Esophagus mucosa (tissue), 1 donor: ENCODE measurements at places on chromosomes 6 and 20.
A peak's percentile ranks its signal among the peaks of the same experiment; 100 is the strongest.

DNA sequence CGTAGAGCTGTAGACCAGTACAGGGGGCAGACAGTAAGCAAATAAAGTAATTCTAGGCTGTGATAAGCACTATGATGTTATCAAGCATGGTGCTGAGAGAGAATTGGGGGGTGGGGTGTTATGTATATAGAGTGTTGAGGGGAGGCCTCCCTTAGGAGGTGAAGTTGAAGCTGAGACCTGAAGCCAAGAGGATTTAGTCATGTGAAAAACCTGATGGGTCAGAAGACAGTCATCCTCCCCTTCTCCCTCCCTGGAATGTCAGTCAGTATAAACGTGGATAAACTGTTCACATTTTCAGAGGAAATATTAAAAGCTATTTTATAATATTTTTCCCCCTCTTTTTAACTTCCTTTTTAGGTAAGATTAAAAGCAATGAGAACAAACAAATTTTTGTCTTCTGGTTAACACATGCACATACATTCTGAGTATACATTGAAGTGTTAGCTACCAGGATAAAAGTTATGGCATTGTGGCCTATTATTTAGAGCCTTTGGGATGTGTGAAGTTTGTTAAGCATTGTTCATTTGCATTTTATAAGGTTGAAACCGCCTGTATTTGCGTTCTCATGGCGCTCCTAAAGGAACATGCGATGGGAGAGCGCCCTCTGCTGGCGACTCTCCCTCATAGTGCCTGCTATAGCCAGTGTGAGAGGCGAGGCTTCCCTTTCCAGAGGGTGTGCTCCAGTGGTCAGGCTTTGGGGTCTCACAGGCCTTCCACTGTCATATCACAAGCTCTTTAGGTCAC lies 35.4 kb upstream of the MAPK13 start:
- peak; percentile 93 for ATAC-seq

DNA sequence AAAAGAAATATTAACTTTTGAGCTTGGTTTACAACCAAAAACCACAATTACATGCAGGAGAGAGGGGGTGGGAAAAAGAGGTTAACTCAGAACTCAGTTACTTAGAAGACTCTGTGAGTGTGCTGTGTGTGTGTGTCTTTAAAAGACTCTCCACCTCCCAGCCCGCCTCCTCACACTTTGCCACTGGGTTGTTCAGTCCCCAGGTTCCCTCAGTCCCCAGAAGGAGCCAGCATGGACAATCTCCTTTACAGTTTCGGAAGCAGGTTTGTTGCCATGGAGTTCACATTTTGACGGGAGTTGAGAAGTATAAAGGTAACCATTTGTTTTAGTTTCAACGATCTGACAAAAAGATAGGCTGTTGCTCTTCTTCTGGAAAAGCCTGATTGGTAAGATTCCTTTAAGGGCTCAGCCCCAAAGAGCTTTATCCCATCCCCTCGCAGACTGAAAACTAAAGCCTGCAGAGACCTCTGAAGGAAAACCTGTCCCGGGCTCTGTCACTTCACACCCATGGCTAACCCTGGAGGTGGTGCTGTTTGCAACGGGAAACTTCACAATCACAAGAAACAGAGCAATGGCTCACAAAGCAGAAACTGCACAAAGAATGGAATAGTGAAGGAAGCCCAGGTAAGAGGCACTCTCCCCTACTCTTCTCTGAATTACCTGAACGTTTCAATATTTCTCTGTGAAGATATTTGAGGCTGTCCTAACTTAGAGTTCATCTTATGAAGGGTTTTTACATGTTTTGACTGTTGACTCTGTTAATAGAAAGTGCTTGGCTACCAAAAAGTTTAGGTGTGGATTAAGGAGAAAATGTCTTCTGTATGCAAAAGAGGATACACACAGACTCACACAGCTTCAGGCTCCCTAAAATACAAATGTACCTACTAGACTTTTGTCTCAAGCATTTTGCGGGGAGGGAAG lies at the start of gene SPTLC3:
TSS of gene SPTLC3 (plus strand) at position 212 of the 921 bp plus-strand sequence. CDS start at position 508, 296 bp downstream.
- ATAC-seq, result peak; percentile 76

DNA sequence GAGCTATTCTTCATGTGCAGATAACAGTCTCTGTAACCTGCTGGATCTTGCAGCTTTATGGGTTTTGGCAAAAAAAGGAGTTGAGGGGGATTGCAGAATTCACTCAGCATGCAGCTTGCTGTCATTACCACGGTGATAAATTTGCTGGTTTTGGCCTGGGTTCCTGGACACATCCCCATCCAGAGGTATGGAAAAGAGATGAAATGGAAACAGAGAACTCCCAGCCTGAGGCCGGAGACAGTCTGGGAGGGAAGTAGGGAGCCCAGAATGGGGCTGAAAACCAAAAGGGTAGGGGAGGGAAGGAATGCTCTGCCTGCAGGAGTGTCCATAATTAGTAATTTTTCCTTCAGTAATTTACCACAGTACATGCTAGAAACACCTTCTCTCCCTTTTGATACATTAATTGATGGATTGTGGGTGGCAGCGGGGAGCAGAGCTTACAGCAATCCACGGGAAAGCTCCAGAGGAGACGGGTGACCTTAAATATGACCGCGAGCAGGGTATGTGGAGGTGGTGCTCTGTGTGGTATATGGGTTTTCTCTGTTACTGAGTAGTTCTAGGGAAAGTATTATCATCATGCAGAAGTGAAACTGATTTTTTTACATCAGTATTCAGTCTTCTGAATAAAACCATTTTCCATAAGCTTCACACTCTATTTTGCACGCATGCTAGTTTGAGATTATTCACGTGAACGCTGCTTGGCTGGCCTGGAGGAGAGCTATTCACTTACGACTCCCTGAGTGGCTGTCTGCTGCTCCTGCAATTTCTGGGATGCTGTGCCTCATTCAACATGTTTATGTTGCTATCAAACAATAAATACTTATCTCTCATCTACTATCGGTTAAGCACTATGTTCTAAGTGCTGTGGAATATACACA lies 66.3 kb upstream of the KCNK16 start:
- ATAC-seq, result no peak

GRCh38 chr6:145729887-145730286 lies 5.4 kb downstream of the EPM2A start:
- ATAC-seq, result no peak

GRCh38 chr6:162256361-162256760 lies 471.2 kb downstream of the PRKN start:
- no peak for ATAC-seq

DNA sequence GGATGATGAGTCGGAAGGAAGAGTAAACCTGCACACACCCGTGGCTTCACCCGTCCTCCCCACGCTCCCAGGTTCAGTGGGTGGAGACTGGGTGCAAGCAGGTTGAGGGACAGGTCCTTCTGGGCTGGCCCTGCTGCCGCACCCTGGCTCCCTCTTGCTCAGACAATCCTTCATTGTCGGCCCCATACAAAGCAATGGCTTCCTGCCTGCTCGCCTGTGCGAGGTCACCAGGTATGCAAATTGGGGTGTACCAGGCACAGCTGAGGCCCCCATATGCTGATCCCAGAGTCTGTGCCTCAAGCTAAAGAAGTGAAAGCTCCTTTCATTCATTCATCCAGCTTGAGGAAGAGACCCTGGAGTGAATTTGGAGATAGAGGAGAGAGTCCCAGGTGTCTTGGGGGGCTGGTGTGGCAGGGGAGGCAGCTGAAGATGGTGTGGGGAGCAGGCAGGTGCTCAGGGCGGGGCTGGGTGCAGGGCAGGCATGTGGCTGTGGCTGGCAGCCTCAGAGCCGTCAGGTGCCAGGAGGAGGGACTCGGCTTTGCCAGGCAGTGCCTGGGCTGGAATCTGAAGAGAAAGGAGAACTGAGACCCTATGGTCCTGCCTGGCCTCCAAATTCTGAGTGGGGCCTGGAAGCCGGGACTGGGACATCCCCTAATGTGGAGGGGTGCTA lies 4.7 kb downstream of the SLCO4A1 start:
- peak; percentile 64 for ATAC-seq

- ATAC-seq, result no peak
Observed at GRCh38 chr6:87558446-87558845, 31.3 kb downstream of the RARS2 start.

- ATAC-seq, result no peak
Observed at GRCh38 chr6:25392372-25392771, 113.2 kb downstream of the CARMIL1 start.

DNA sequence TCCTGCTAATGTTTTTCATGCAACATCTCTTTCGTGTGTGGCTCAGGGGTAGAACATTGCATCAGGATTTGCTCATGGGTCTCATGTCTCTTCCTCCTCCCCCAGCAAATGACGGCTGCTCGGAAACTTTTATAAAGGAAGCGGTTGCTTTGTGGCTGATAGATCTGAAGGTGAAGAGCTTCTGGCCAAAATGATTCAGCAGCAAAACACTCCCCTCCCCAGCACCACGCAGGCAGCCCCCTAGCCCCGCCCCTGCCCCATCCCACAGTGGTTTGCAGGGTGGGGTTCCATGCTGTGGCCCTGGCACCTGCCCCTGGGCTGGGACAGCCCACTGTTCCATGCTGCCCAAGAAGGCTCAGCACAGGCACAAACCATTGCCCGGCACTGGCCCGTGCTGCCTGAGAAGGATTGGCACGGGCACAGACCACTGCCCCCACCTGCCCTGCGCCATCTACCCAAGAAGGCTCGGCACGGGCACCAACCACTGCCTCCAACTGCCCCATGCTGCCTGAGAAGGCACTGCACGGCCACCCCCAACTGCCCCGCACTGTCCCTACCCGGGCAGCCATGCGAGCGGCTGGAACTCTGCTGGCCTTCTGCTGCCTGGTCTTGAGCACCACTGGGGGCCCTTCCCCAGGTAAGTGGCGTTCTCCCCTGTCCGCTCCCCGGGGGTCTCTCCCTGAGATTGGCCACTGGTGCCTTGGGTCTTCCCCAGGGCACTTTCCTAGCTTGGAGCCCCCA lies at the start of gene CST7:
TSS of gene CST7 (plus strand) at position 331 of the 741 bp plus-strand sequence. CDS start at position 568, 237 bp downstream.
- ATAC-seq, result peak; percentile 35

DNA sequence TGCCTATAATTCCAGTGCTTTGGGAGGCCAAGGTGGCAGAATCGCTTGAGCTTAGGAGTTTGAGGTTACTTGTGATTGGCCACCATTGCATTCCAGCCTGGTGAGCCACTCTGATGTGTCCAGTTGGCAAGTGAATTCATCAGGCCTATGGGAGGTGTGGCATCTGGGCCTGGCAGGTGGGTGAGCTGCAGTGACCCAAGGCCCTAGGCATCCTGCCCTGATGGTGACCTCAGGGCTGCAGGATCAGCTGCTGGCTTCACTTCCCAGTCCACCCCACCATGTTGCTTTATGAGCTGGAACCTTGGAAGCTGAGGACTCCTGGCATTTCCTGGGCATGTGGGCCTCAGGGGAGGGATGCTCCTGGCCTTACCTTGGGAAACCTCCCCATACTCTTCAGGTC lies 20.5 kb downstream of the RSPH9 start:
- no peak for ATAC-seq

DNA sequence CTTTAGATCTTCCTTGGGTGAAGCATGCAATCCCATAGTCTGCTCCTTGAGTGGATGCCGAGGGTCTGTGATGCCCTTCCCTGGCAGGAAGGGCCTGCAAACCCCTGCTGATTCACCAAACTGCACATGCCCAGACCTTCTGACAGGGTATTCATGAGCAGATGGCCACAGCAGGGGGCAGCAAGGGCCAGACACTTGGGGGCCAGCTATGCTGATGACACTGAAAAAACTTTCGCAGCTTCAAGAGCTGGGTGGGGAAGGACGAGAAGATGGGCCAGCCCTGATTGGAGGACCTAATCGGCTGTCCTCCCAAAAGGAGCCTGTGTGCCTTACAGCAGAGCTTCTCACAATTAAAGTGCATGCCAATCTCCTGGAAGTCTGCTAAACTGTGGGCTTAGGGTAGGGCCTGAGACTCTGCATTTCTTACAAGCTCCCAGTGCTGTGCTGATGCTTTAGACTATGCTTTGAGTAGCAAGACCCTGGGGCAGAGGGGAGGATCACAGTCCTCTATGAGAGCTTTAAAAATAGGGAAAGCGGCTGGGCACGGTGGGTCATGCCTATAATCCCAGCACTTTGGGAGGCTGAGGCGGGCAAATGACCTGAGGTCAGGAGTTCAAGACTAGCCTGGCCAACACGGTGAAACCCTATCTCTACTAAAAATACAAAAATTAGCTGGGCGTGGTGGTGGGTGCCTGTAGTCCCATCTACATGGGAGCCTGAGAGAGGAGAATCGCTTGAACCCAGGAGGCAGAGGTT lies 15.2 kb upstream of the GDAP1L1 start:
- ATAC-seq, result no peak

GRCh38 chr6:41286544-41287346 lies at the start of gene TREM1:
Gene TREM1, minus strand, starts transcription at chr6:41286682. Its CDS starts 27 bp downstream, at chr6:41286655.
- peak; percentile 70 for ATAC-seq

GRCh38 chr6:1761477-1761877 lies 151.8 kb downstream of the FOXC1 start:
- peak; percentile 19 for ATAC-seq

DNA sequence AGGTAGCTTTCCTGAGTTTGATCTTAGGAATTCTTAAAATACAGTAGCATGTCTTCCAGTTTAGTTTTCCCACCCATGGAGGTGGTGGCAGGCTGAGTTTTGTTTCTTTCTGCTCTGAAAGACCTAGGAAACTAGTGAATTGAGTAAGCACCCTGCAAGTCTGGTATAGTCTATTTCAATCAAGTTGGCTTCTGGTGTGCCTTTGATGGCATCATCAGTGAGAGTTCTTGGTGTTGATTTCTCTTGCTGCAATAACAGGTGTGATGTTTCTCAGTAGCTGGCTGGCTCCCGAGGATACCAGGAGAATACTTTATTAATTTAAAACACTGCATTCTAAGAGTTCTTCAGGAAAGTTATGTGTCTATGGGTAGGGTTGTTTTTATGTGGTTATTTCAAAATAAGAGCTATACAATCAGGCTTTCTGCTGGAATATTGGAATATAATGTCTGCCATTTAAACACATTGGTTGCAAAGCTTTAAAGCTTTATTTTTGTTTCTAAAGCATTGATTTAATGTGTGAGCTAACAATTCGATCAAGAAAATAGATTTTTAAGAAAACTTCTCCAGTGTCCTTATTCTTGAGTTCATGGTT lies 19.0 kb downstream of the VAPB start:
- no peak for ATAC-seq

DNA sequence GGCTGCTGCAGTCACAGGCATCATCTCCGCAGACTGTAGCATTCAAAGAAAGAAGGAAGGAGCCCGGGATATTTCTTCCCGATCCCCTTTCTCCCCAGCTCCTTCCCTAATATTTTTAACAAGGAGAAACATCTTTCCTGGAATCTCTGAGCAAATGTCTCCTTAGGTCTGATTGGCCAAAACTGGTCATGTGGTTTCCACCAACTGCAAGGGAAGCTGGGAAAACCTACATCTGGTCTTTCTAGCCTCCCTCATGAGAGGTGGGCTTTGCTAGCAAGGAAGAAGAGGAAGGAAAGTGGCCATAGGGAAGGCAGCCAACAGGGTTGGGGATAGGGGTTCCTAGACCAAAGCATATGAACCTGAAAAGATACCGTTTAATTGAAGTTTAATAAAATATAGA lies 35.1 kb downstream of the PDRG1 start:
- ATAC-seq, result no peak

GRCh38 chr6:105005451-105005850 lies 48.5 kb downstream of the LIN28B start:
- ATAC-seq, result no peak

DNA sequence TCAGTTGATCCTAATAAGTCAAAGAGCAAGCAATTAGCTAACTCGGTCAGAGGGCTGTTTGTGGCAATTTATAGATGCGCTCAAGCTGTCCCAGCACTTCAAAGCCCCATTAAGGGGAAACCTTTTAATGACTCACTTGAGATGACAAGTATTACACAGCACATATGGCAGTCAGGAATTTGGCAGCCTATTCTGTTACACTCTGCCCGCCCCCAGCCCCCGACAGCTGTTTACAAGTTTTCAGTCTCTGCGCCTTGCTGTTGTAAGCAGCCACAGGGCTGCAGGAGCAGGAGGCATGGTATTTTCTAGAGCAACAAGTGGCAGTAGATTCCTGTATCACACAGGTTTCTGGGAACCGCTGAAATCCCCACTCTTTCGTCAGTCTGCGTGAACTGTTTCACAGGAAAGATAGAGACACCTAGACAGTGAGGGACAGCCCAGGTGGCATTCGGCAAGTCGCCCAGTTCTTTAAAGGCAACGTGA lies 263.0 kb downstream of the FOXC1 start:
- no peak for ATAC-seq
